ENCODE measurements at places on chromosomes 3 and 15.

DNA sequence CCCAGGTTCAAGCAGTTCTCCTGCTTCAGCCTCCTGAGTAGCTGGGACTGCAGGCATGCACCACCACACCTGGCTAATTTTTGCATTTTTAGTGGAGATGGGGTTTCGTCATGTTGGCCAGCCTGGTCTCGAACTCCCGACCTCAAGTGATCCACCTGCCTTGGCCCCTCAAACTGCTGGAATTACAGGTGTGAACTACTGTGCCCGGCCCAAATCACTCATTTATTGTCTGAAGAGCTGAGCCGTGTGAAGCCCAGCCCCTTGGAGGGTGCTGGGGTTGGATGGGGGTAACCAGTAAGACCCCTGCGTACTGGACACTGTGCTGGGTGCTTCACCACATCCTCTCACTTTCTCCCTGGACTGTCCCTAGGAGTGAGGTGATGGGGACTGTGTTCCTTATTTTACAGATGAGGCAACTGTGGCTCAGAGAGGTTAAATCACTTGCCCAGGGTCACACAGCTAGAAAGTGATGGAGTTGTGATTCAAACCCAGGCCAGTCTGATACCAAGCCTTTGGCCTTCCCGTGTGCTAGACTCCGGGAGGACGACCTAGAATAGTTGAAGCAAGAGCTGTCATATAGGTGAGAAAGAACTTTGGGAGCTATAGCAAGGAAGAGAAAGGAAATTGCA is 41.7 kb upstream of the IREB2 start:
- DNase-seq = no peak

GRCh38 chr15:63212050-63213004 is 22.9 kb downstream of the RAB8B start:
- no peak for DNase-seq

DNA sequence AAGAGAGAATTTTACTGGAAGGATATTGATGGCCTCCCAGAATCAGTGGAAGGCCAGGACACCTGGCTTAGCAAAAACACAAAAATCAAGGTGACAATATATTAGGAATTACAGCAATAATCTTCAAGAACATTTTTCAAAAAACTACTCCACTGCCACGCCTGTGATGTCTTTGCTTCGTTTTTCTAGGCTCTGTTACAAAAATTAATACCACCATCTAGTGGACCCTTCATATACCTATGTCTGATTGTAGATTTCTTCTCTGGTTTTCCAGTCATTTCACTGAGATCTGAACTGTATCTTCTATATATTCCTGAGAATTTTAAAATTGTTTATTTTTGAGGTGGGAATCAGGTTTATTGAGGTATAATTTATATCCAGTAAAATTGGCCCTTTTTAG is 5.6 kb upstream of the SLC33A1 start:
- DNase-seq = no peak

GRCh38 chr3:192207239-192207638 is 520.1 kb downstream of the FGF12 start:
- no peak for DNase-seq

DNA sequence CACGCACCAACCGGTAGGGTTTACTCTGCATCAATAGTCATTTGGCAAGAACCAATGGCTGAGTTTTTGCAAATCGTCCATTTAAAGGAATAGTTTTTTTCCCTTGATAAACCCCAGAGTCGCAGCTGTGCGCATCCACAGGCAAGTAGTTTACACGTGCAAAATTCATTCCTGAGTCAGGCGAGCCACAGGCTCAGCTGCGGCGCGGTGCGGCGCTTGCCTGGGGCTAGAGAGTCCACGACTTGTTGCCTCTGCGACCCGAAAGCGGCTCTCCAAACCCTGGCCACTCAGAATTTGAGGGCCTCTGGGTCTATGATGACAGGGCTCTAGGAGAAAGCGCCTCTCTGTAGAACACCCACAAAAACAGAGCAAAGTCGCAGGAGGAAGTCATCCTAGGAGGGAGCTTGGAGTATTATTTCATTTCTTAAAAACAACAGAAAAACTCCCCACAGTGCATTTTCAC is 36.7 kb downstream of the ZIC4 start:
- no peak for DNase-seq

DNA sequence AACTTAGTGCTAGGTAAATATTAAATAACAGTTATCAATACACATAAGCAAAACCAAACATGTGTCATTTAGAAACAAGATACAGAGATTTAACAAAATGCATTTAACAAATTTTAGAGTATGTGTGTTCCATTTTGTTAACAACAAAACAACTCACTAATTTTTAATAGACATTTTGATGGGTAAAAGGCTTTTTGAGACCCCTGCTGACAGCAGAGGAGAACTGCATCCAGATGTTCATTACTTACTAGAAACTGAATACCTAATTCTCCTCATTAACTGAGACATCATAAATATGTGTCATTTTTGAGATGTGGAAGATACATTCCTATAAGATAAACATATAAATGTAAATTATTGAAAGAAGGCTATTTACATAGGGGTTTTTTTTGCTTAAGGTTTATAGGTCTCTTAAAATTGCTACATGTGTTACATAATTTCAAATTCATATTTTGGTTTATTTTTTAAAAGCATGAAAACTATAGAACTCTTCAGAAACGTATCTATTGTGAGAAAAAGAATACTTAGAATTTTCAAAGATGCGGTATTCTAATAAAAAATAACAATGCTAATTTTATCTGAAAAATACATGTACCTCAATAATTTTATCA is 1009.8 kb downstream of the TUSC7 start:
- no peak for DNase-seq

DNA sequence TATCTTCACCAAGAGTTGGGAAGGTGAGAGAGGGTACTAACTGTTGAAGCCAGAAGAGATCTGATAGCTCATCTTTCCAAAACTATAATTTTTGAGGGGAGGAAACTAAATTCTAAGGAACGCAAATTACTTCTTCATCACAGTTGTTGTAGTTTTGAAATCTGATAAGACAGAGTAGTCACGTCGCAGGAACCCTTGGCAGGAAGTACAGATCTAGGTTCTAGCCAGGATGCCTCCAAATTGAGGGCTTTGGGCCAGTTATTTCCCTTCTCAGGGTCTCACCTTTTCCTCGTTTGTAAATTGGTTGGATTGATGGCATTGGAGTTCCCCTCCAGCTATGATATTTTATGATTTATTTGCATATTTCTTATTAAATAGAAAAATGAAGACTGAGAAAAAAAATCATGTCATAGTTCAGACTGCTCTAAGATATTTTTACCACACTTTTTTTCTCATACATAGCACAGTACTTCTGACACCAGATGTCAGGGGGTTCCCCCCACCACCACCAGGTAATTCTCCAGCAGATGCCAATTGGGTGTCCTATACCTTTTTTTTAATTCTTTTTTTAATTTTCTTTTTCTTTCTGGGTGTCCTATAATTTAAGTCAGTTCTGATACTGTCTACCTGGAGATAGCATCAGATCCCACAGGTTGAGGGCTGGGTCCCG is 32.3 kb upstream of the APH1B start:
- peak; percentile 28 for DNase-seq

DNA sequence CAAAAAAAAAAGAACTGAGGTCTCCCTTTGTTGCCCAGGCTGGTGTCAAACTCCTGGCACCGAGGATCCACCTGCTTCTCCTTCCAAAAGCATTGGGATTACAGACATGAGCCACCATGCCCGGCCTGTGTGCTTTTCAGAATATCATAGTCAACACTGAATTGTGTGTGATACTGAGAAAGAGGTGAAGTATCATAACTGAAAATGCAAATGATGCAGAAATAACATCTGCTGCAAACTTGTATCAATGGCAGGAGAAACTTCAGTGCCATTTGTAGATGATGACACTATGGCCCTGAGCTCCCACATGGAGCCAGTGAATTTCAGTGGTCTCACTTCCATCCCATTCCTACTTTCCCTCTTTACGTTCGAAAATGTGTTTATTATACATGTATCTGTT is 21.9 kb downstream of the IL12A start:
- no peak for DNase-seq

GRCh38 chr3:152714507-152714906 is 120.4 kb upstream of the P2RY1 start:
- no peak for DNase-seq

DNA sequence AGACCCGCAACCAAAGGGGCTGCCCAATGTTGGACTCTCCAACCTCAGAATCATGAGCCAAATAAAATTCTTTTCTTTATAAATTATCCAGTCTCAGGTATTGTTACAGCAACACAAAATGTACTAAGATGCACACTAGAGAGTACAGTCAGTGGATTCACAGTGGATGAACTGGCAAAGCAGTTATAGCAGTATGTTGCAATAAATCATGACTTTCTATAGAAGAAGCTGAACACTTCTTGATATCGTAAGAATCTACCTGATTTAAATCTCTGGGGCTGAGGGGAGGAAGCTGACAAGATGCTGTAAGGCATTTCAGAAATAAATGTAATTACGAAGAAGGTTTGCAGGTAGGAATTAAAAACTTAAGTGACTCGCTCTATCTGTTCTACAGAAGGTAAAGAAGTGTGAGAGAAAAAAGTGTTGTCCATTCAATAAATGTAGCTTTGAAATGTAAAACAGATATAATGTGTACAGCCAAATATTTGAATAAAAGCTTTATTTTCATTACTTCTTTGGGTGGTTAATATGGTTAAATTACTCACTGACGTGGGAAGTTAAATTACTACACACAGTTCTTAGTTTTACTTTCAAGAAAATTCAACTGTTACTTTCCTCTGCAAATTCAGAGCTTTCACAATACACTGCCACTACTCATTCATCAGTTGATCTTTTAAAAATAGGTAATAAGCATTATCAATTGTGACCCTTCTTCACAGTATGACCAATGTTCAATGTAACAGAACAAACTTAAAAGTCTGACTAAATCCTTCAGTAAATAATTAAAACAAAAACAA is 439.1 kb downstream of the SHQ1 start:
- DNase-seq = no peak

DNA sequence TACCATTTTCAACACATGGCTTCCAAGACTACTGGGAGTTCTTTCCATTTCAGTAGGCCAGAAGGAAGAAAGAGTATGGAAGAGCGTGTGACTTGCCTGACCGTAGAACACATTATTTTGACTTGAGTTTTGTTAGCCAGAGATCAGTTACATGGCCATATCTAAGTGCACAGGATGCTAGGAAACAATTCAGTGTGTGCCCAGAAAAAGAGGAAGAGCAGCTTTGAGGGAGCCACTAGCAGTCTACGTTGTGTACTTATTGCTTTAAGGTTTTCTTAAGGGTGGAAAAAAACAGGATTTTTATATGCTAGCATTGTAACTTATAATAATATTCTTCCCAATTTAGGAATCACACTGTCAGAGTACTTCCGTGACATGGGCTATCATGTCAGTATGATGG is 44.1 kb upstream of the GRAMD1C start:
- DNase-seq = no peak

DNA sequence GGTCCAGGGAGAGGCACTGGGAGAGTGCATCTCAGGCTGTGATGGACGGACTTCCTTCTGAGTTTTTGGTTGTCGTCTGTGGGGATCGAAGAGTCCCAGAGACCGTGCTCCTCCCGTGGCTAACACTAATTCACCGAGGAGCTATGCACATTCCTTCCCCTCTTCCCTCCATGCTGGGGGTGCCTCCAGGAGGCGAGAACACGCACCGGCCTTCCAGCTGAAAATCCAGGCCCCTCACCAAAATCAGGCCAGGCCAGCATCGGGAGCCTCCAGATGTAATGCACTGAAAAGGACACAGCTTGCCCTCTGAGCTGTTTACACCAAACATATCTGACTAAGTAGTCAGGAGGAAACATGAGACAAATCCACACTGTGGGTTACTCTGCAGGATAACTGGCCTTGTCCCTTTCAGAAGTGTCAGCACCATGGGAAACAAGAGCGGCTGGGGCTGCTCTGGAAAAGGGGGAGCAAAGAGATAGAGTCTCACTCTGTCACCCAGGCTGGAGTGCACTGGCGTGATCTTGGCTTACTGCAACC is 5.5 kb downstream of the RNU5B-1 start:
- no peak for DNase-seq

- DNase-seq = no peak
Observed at GRCh38 chr15:27573805-27574485, 525.2 kb downstream of the OCA2 start.

- no peak for DNase-seq
Observed at GRCh38 chr15:58864602-58865424, 68.7 kb downstream of the SLTM start.

- no peak for DNase-seq
Observed at GRCh38 chr3:137764001-137764433, at the start of gene SOX14. TSS of gene SOX14 (plus strand) at chr3:137764315. CDS start at chr3:137764785, 470 bp downstream.

GRCh38 chr3:13567684-13568514 is 19.0 kb downstream of the FBLN2 start:
- no peak for DNase-seq

DNA sequence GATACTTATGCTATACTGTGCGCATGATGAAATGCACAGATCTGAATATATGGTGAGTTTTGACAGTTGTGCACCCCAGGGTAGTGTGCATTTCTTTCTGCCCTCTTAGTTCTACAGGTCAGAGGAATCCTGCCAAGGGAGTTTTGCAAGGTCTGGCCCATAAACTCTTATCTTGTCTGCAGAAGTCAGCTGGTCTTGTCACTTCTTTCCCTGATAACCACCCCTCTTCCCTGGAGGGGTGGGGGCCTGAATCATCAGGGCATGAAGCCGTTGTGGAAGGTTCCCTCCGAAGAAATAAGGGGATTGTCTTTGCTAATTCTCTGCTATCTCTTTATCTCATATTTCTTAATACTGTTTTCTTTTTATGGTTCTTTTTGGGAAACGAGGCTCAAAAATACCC is 30.4 kb downstream of the TRIM71 start:
- DNase-seq = no peak

DNA sequence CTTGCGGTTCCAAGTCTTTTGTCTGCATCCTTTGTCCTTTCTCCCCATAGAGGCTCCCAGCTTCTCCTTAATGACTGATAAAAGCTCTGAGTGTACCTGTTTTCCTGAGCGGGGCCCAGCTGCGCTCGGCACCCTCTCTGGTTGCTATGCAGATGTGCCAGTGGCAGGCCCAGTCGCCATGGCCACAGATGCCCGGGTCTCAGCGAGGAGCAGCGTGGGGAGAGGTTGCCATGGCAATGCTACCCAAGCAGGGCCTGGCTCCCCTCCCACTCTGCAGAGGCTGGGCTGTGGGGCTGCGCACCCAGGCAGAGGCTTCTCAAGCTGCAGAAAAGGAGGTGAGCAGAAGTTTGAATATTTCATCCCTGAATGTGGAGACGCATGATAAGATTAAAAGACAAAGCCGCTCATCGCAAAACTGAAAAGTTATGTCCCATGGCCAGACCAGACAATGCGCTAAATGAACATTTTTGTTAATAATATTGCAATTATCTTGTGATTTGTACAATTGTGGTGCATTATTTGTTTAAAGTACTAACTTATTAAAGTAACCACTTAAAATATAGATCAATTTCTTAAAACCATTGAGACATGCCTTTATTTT is 66.1 kb downstream of the TPRA1 start:
- no peak for DNase-seq

DNA sequence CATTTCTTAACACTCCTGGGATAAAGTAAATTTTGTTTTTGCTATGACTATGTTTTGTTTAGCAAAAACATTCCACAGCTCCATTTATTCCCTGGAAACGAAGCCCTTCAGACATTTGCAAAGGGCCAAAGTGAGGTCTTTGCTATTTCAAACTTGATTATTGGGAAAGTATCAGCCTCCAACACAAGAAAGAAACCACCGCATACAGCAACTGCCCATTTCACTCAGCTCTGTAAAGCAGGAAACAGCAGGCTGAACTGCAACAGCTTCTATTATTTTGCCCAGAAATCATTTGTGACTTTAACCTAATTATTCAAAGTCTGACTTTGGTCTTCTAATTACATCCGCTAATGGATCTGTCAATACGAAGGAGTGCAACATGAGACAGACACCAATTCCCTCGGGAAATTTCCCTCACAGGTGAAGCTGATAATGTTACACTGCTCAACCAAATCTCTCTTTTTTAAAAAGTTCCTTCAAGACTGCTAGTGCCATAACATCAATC is 72.1 kb downstream of the RFTN1 start:
- DNase-seq = no peak

Measured in CD4-positive, alpha-beta T cell treated with Interleukin-6 for 4 hours (primary cell).